Hematopoietic multipotent progenitor cell treated with erythropoietin and hydrocortisone succinate and interleukin-3 and kit ligand, for 4 days (in vitro differentiated cells): ENCODE measurements at places on chromosomes 16 and 17.

- no peak for DNase-seq
Measured at GRCh38 chr16:71408536-71408935, 33.3 kb downstream of the TLE7 start.

GRCh38 chr16:88010968-88011483 lies 59.8 kb downstream of the BANP start:
- DNase-seq = no peak

DNA sequence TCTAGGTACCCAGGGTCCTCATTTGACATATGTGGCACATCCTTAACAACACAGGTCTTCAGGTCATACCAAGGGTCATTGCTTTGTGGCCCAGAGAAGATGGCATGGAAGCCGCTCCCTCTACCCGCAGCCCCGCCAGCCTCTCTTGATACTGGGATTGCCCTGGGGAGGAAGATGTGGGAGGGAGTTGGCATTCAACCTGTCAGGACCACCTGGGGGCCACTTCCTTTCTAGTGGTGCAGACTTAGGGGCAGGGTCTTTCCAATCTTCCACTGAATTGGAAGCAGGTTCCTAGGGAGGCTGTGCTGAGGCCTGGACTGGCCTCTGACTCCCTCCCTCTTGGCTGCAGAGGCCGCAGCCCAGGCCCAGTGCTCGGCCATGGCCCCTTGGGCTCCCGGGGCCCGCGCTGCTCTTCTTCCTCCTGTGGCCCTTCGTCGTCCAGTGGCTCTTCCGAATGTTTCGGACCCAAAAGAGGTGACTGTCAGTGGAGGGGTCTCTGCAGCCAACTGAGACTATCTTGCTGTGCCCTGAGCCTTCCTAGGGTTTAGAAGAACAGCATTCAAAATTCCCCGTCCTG lies 5.1 kb upstream of the HEXIM1 start:
- no peak for DNase-seq

DNA sequence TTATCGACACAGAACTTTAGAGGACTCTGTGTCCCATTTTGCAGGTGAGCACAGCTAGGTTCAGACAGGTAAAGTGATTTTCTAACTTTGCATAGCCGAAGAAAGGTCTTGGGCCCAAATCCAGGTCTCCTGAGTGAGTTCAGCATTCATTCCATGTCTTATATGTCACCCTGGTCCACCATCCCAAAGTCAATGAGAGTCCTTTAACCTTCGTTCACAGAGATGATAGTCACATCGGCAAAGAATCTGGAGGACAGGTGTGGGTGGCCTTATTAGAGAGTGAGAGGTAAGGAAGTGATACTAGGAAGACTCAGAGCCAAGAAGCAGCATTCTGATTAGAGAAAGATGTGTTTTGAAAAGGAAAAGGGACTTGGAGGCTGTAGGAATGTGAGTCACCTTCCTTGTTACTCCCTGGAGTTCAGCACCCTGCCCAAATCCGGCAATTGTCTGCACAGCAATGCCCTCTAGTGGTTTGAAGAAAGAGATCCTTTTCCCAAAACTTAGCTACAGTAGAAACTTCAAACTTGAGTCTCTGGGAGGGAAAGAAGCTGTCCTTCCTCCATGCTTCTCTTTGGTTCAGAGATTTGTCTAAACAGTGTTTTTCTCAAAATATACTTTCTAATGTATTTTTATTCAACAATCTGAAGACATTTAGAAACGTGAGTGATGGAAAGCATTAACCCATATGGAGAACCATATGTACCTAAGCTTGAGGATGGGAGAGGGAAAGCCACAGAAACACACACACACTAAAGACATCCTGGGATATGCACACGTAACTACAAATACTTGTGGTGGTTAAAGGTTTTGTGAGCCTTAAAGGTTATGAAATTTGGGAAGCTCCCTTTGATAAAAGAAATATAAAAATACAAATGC lies 96.4 kb upstream of the SHISA6 start:
- peak; percentile 57 for DNase-seq

- DNase-seq = peak; percentile 80
Measured at GRCh38 chr17:63919311-63919723, 678 bp upstream of the GH1 start.

- no peak for DNase-seq
Measured at GRCh38 chr17:41296846-41297245, 5.8 kb downstream of the KRTAP29-1 start.

- no peak for DNase-seq
Measured at GRCh38 chr17:72775237-72775636, 317.3 kb downstream of the SLC39A11 start.

- DNase-seq = no peak
Measured at GRCh38 chr16:2967721-2968161, 1.4 kb upstream of the PAQR4 start.

GRCh38 chr17:77436058-77436442 lies 295.3 kb downstream of the SEC14L1 start:
- no peak for DNase-seq

DNA sequence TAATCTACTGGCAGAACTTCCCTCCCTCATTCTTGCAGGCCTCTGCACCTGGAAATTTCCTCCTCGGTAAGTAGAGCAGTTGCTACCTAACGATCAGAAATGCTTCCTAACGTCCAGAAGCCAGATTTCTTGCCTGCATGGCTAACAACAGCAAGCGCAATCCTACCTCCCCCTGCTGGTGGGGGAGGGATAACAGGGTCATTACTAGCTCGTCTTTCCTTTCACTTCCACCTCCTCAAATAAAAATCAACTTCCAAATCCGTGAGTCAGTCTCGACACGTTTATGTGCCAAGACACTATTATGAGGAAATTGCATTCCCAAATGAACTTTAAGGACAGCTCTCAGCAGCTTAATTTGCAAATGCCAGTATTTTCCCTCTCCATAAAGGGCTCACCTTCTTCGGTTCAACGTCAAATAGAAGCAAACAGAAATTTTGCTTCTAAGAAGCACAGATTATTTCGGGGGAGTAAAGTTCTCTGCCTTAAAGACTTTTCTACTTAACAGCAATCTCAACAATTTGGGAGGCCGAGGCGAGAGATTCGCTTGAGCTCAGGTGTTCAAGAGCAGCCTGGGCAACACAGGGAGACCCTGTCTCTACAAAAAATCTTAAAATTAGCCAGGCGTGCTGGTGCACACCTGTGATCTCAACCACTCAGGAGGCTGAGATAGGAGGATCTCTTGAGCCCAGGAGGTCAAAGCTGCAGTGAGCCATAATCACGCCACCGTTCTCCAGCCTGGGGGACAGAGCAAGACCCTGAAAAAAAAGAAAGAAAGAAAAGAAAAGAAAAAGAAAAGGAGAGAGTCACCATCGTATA lies 188.6 kb upstream of the PSMD7 start:
- peak; percentile 80 for DNase-seq

GRCh38 chr17:82313195-82314011 lies 4.0 kb downstream of the CD7 start:
- no peak for DNase-seq

DNA sequence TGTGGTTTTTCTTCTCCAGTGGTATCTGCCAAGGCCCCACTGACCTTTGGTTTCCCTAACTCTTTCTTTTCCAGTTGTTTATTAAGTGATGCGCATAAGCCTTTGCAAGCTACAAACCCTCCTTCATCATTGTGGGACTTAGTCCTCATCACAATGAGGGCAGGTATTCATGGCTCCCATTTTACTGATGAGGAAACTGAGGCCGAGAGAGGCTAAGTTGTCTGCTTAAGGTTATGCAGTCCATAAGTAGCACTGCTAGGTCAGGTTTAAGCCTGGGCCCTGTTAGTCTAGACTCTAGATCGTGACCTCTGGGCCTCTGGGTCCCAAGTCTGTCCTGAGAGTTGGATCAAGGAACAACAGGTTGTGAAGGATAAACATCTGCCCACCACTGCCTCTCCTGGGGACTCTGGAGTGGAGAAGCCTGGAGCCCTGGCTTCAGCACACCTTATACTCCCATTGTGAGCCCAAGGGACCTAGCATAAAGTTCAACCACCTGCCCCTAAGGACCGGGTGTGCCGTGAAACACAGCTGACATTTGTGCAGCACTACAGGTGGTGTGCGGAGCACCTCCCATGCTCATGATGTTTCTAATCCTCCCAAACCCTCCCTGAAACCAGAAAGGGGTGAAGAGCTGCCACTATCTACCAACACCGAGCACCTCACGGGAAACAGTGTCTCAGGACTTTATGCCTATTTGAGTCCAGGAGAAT lies 5.2 kb upstream of the KCNH6 start:
- no peak for DNase-seq

DNA sequence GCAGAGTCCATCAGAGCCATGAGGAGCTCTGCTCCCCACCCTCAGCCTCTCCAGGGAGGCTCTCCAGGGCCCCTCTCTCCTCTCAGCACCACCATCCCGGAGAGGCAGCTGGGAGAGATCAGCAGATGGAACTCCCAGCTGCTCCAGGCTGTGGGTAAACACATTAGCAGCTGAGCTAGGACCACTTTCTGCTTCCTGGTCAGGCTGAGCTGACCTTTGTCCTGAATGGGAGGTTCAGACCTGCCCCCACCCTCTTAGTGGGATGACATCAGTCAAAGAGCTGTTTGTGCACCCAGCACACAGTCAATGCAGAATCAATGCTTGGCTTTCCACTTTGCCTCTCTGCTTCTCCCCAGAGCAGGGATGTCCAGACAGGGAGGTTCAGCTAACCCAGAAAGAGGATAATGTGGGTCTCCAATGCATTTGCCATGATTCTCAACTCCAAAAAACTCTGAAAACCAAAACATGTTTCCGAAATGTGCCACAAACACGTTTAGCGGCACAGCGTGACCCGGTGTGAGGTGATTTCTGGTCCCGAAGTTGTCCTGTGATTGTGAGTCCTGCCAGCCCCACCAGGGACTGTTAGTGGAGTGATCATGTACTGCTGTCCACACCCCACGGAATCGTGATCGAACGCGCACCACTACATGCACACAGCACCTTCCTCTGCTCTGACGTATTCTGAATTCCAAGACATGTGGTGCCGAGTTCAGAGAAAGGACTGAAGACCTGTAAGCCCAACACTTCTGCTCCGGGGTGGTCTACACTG lies 6.7 kb downstream of the GPR142 start:
- DNase-seq = no peak

DNA sequence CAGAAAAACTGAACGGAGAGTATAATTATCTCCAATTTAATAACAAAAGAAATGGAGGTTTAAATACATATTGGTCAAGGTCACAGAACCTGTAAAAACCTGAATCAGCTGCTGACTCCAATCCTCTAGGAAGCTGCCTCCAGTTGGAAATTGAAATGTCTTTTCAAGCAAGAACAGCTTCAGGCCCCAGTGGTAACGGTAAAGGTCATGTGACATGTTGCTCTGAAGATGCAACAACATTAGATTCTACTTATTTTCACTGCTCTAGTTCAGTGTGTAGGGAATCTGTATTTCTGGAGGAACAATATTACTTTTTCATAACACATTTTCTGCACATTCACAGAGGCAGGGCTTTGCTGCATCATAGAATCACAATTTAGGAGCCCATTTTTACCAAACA lies 58.8 kb downstream of the TBX4 start:
- no peak for DNase-seq
